Fibroblast of the aortic adventitia (primary cell): ENCODE measurements at places on chromosomes 12 and 14. TPM values are rescaled to one million over a fixed set of nuclear protein-coding genes. Genes with fewer than 3 reads are reported as not detected.

Gene NPFF
- total RNA-seq, result not detected in 2 replicates

Gene PAH
- total RNA-seq, result not detected in 2 replicates

Gene DIP2B
- 23.3 and 26.7 TPM in 2 replicates for total RNA-seq

Gene TTC9
- total RNA-seq, result 0.16 and 0.45 TPM in 2 replicates

Gene GPRC5D
- total RNA-seq, result not detected in 2 replicates

Gene TAS2R31
- 6.2 and 13.6 TPM in 2 replicates for total RNA-seq

Gene ARMH4
- total RNA-seq, result 4.2 and 13.2 TPM in 2 replicates

Gene PPP1R1A
- not detected in 2 replicates for total RNA-seq

Gene NR1H4
- total RNA-seq, result not detected in 2 replicates

Gene BBOF1
- 9.8 and 13.2 TPM in 2 replicates for total RNA-seq

Gene PLEKHA5
- 22.2 and 40.7 TPM in 2 replicates for total RNA-seq

Gene IFNG-AS1
- 0.09 TPM in 1 of 2 replicates, not detected in the other for total RNA-seq

Gene RSRC2
- total RNA-seq, result 42.8 and 138 TPM in 2 replicates

Gene ADAM20
- total RNA-seq, result 1.3 and 1.4 TPM in 2 replicates

Gene BLTP3B
- 54.7 and 72.9 TPM in 2 replicates for total RNA-seq

Gene SOAT2
- total RNA-seq, result 0.09 TPM in 1 of 2 replicates, not detected in the other

Gene A2ML1
- total RNA-seq, result under 0.01 TPM in 1 of 2 replicates, not detected in the other

Gene CCDC184
- total RNA-seq, result 0.63 and 1.1 TPM in 2 replicates

Gene ANO2
- not detected in 2 replicates for total RNA-seq

Gene MUCL1
- total RNA-seq, result not detected in 2 replicates
